Thymus (tissue), 14 donors: ENCODE measurements at places on chromosomes 7 and 10.

DNA sequence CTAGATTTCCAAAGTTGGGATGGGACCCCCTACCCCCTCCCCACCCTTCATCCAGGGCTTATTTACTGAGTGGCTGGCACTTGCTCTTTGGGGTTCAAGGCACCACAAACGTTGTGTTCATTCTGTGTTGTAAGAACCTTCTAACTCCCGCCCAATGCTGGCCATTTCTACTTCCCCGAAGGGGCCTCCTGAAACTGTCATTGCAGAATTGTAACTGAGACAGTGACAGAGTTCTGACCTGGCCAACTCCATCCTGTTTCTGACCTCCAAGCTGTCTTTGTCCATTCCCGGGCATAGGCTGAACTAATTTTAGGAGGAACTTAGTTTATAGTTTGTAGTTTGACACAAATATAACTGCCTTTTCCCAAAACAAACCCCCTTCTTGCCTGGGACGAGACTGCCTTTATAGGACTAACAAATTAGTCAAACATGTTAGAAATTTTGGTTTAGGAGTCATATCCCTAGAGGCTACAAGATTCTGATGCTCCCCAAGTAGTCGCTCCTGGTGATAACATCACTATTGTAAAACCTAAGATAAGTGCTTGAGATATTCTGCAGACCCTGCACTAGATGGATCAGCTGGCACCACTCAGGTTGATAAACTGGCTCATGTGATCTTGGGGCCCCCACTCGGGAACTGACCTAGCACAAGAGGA lies 34.8 kb upstream of the ZMIZ2 start:
- DNase-seq, result no peak
- H3K4me3 ChIP-seq, result no peak overlapping the region
- H3K27ac ChIP-seq, result no peak overlapping the region
- H3K27me3 ChIP-seq, result no peaks in the 10 kb centered on the region
- H3K36me3 ChIP-seq, result peaks cover 7% of the 10 kb centered on the region

- no peaks in the 10 kb centered on the region for H3K27me3 ChIP-seq
- no peak overlapping the region for H3K4me3 ChIP-seq
- H3K27ac ChIP-seq, result no peak overlapping the region
- H3K4me1 ChIP-seq, result no peaks in the 10 kb centered on the region
- no peak for DNase-seq
- H3K36me3 ChIP-seq, result no peaks in the 10 kb centered on the region
Observed at GRCh38 chr10:107011105-107011504, 153.4 kb downstream of the SORCS1 start.

- peaks cover 4% of the 10 kb centered on the region for H3K4me1 ChIP-seq
- H3K27ac ChIP-seq, result no peak overlapping the region
- no peak overlapping the region for H3K4me3 ChIP-seq
- no peaks in the 10 kb centered on the region for H3K27me3 ChIP-seq
Observed at GRCh38 chr10:5530412-5530806, 5.6 kb downstream of the CALML3 start.

- H3K4me3 ChIP-seq, result no peak overlapping the region
- peaks cover 57% of the 10 kb centered on the region for H3K36me3 ChIP-seq
- no peak overlapping the region for H3K27ac ChIP-seq
Observed at GRCh38 chr10:26454891-26455290, 16.8 kb downstream of the APBB1IP start.

DNA sequence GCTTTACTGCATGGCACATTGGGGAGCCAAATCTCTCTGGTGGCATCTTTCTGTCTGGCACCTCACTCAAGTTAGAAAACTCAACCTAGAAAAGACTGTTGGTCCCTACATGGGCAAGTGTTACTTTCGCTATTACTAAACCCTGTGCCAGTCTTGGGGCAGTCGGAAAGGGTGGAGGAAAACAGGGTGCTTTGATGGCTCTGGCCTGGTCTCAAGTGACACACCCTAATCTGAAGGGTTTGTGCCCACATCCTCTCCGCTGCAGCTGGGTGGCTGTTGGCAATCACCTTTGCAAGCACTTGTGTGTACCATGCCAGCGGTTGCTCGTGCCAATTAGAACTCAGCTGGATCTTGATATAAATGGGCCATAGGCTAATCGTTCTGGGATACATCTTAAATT lies 159.8 kb upstream of the ITGB1 start:
- peaks cover 5% of the 10 kb centered on the region for H3K4me1 ChIP-seq
- no peak for DNase-seq
- H3K4me3 ChIP-seq, result no peak overlapping the region
- no peaks in the 10 kb centered on the region for H3K27me3 ChIP-seq

DNA sequence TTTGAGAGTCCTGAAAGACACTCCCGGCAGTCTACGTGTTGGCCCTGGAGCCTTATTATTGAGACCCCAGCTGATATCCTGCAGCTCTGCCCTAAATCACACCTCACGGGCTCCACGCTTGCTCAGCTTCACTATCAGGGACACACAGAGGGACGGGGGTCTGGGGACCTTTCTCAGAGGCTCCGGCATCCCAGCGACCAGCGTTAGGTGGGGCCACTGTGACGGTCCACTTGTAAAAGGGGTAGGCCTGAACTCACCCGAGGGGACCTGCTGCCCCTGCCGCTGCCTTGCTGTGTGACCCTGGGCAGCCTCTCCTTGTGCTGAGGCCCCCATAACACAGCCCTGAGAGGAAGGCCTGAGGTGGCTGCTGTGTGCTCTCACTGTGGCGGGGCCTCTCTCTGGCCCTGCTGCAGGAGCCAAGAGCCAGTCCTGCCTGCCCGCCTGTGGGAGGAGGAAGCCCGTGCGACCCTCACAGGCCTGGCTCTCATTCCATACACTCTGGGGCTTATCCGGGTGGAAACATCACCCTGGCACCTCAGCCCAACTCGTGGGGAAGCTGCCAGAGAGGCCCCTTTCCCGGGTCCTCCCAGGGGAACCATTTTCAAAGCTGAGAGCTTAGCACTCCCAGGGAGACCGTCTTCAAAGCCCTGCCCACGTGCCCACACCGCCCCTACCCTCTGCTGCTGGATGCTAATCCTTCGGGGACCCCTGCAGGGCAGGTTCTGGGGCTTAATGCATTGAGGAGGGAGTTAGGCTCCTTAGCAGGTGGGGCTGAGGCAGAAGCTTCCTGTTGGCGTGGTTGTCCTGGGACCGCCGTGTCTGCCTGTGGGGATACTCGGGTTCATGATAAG lies 21.7 kb downstream of the AQP1 start:
- DNase-seq, result no peak
- no peaks in the 10 kb centered on the region for H3K36me3 ChIP-seq
- peaks cover 3% of the 10 kb centered on the region for H3K27me3 ChIP-seq
- H3K4me3 ChIP-seq, result no peak overlapping the region

GRCh38 chr7:14714161-14714728 lies 188.3 kb downstream of the DGKB start:
- H3K4me3 ChIP-seq, result no peak overlapping the region
- no peaks in the 10 kb centered on the region for H3K4me1 ChIP-seq
- H3K27ac ChIP-seq, result no peak overlapping the region
- H3K36me3 ChIP-seq, result no peaks in the 10 kb centered on the region
- no peak for DNase-seq

GRCh38 chr10:132283604-132284382 lies 24.0 kb downstream of the STK32C start:
- DNase-seq, result no peak
- no peaks in the 10 kb centered on the region for H3K27me3 ChIP-seq
- H3K4me1 ChIP-seq, result no peaks in the 10 kb centered on the region
- no peak overlapping the region for H3K27ac ChIP-seq

GRCh38 chr7:25095516-25096345 lies 29.3 kb downstream of the CYCS start:
- DNase-seq, result no peak
- H3K27ac ChIP-seq, result no peak overlapping the region
- H3K36me3 ChIP-seq, result no peaks in the 10 kb centered on the region
- no peaks in the 10 kb centered on the region for H3K4me1 ChIP-seq
- H3K4me3 ChIP-seq, result no peak overlapping the region

DNA sequence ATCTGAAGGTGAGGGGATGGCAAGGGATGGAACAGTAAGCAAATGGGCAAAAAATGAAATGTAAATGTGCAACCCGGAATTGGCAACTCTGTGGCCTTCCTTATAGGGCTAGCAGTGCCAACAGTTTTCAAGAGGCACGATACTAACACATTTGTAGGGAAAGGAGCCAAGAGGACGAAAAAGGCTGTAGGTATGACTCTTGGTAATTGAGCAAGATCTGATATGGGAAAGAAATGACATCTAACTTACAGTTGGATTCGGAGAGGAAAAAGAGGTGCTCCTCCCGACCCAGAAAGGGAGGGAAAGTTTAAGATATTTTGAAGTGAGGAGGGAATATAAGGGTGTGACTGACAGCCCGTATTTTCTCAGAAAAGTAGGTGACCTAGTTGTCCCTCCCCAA lies 2.1 kb upstream of the CREM start:
- peaks cover 10% of the 10 kb centered on the region for H3K4me1 ChIP-seq
- no peak overlapping the region for H3K4me3 ChIP-seq
- no peak overlapping the region for H3K27ac ChIP-seq
- H3K27me3 ChIP-seq, result no peaks in the 10 kb centered on the region
- DNase-seq, result no peak

DNA sequence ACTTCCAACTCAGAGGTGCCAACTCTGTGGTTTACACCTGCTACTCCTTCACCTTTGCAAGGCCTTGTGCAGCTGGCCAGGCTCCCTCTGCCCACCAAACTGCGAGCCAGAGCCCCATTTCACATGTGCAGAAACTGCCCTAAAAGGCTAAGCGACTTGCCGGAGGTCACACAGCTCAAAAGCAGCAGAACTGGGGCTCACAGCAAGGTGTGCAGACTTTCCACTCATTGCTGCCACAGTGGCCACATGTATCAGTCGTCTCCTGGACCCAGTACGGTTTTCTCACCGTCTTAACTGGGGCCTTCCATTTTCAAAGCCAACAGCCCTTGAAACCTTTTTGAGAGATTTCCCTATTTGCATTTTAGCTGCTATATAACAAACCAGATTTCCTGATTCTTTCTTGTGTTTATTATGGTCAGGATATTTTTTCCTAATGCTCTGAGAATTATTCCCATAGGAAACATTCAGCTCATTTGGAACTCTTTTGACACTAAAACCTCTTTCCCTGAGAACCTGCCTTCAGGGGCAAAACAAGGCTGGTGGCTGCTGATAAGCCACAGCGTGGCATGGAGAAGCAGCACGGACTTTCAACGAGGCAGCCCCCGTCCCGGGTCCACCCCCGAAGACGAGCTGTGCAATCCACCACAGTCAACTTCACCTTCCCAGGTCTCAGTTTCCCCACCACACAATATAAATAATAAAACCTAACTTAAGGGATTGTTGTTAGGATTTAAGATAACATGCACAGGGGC lies 29.9 kb downstream of the SORBS1 start:
- no peak for DNase-seq
- H3K36me3 ChIP-seq, result no peaks in the 10 kb centered on the region
- H3K4me3 ChIP-seq, result no peak overlapping the region
- no peak overlapping the region for H3K27ac ChIP-seq
- H3K4me1 ChIP-seq, result no peaks in the 10 kb centered on the region

DNA sequence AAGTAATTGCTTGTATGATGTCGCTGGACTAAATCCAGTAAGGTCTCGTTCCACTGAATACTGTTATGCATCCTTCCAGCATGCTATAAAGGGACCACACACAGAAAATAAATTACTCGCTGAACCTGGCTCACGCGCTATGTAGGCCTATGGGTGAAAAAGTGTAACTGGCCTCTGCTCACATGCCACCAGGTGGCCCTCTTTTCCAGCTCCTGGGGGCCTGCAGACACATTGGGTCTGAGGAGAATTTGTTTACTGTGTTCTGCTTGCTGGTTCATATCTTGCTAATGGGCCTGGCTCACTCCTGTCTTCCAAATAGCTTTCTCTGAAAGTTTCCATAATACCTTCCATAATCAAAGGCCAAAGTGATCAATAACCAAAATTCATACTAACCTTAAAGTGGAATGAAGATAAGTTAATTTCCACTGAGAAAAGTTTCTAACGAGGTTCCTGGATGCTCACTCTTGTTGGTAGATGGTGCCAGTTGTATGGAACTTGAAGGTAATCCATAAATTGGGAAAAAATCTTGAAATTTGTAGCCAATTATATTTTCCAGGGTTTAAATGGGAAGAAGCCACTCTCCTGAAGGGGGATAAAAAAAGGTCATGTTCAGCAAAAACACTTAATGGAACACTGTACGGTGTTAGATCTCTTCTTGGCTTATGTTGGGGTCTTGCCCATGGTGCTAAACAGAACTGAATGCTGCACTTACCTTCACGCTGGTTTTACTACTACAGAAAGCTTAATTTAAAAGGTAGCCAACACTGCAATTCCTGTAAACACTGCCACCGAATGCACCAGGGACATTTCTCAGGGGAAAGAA lies 27.0 kb upstream of the ZPBP start:
- no peak overlapping the region for H3K27ac ChIP-seq
- H3K4me1 ChIP-seq, result no peaks in the 10 kb centered on the region
- H3K27me3 ChIP-seq, result no peaks in the 10 kb centered on the region
- no peaks in the 10 kb centered on the region for H3K36me3 ChIP-seq
- H3K4me3 ChIP-seq, result no peak overlapping the region

DNA sequence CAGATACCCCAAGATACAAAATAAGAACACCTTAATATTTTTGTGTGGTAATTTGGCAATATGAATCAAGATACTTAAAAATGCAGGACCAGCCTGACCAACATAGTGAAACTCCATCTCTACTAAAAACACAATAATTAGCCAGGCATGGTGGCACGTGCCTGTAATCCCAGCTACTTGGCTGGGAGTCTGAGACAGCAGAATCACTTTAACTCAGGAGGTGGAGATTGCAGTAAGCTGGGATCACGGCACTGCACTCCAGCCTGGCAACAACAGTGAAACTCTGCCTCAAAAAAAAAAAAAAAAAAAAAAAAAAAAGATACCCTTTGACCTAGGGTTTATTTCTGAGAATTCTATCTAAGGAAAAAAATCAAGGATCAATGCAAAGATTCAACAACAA lies 450.7 kb downstream of the SORCS1 start:
- H3K27me3 ChIP-seq, result no peaks in the 10 kb centered on the region
- no peaks in the 10 kb centered on the region for H3K36me3 ChIP-seq
- no peak overlapping the region for H3K4me3 ChIP-seq
- no peak overlapping the region for H3K27ac ChIP-seq
- no peaks in the 10 kb centered on the region for H3K4me1 ChIP-seq
- DNase-seq, result no peak

DNA sequence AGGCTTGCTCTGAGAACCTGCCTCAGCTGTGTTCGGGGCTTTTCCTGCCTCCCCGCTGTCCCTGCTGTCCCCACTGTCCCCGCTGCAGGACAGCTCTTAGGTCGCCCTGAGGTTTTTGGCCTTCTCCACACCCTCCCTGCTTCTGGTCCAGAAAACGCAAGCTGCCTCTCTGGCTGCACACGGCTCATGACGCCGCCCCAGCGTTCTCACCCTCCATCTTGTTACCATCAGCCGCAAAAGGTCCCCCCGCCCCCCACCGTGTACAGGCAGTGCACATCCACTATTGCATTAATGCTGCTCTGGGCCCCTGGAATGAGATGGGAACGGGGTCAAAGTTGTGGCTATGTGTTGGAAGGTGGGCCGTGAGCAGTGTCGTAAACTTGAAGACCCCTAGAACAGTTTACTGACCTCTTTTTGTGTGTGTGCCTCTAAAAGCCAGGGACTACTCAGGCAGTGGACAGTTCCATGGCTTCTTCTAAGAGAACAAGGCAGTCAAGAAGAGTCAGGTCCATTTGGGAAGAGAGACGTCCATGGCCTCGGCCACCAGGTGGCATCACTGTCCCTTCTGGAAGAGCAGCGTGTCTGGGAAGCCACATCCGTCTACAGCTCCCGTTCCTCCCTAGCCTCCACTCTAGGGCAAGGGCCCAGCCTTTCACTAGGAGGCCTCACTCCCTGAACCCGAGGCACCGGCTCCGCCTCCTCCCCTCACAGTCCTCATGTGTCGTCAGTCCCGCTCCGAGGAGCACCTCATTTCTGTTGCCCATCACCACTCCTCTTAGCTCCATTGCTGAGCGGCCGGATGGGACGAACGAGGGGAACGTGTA lies 38.5 kb upstream of the MKRN1 start:
- no peak overlapping the region for H3K27ac ChIP-seq
- H3K36me3 ChIP-seq, result no peaks in the 10 kb centered on the region
- H3K27me3 ChIP-seq, result no peaks in the 10 kb centered on the region

- H3K4me1 ChIP-seq, result peaks cover 61% of the 10 kb centered on the region
- H3K36me3 ChIP-seq, result peaks cover 8% of the 10 kb centered on the region
Observed at GRCh38 chr10:11162828-11163599, 145.3 kb downstream of the CELF2 start.
